ENCODE measurements at places on chromosomes 16 and 17.
A peak's percentile ranks its signal among the peaks of the same experiment; 100 is the strongest.

DNA sequence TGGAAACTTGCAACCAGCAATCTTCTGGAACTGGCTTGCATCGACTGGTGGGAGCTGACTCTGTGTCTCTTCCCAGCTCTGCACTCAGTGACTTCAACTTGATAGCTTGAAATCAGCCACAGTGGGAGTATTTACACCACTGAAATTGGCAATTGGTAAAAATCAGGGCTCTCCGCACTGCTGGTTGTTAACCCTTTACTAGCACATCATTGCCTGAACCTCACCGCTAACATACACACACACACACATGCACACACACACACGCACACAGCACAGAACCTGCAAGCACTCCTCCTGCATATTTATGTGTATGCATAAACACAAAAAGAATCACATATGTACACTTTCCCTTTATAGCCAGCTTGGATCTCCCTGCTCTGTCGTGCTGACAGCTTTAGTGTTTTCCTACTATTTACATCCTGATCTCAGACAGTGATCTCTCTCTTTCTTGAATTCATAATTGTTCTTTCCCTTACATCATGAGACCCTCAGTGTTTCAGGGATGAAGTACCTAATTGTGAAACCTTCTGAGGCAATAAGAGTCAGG lies 7.9 kb upstream of the TMIGD1 start:
- no peak for DNase-seq

DNA sequence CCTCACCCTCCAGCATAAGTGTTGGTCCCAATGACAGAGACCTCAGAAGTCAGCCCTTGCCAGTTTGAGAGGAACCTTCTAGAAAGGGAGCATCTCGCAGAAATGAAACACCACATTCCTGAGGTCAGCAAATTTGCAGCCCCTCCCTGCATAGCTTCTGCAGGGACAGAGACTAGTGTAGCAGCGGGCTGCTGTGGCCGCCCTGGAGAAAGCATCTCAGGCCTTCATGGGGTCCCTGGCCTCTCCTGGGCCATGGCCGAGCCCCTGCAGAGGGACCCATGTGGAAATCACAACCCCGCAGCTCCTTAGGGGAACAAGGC lies 11.4 kb downstream of the HS3ST6 start:
- no peak for DNase-seq

- peak; percentile 19 for DNase-seq
Observed at GRCh38 chr17:55265311-55266021, 706 bp downstream of the HLF start.

DNA sequence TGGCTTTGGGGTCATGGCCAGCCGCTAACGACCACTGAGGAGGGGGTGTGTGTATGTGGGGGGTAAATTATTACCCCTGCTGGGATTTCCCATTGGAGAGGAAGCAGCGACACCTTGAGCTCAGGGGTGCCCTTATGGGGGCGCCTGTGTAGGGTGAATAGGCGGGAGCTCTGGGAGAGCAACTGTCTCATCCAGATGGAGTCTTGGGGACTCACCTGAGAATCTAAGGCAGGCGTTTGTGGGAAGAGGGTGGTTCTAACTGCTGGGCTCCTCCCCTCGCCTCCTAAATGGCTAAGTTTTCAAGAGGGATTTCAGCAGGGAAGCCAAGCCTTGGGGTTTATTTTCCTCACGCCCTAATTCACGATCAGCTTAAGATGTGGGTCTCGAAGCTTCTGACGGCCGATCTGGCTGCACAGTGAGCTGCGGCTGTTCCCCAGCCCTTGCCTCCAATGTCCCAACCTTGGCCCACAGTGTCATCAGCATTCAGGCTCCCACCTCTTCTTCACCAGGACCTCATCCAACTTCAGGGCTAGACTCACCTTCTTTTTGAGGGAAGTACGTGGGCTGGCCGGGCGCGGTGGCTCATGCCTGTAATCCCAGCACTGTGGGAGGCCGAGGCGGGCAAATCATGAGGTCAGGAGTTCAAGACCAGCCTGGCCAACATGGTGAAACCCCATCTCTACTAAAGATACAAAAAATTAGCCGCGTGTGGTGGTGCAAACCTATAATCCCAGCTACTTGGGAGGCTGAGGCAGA lies 136.9 kb upstream of the EEF2KMT start:
- no peak for DNase-seq

DNA sequence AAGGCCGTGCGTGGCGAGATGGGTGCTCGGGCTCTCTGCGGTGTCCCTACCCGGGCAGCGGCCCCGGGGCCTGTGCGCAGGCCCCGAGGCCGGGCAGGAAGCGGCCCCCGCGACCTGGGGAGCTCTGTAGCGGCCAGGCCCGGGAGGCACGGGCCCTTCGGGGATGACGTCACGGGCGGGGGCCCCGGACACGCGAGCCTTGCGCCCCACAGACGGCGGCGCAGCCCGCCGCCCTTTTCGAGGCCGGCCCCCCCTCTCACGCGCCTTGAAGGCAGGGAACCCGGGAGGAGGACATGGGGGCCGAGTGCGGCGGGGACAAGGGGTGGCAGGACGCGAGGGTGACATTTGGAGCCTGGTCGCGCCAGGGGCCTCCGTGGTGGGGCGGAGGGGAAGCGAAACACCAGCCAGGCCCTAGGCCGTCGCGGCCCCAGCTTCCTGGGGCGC lies 1.1 kb downstream of the RAI1 start:
- DNase-seq = peak; percentile 57

- no peak for DNase-seq
Observed at GRCh38 chr17:81272616-81273015, 22.5 kb downstream of the SLC38A10 start.

- DNase-seq = no peak
Observed at GRCh38 chr17:27442702-27443101, 13.5 kb upstream of the KSR1 start.

DNA sequence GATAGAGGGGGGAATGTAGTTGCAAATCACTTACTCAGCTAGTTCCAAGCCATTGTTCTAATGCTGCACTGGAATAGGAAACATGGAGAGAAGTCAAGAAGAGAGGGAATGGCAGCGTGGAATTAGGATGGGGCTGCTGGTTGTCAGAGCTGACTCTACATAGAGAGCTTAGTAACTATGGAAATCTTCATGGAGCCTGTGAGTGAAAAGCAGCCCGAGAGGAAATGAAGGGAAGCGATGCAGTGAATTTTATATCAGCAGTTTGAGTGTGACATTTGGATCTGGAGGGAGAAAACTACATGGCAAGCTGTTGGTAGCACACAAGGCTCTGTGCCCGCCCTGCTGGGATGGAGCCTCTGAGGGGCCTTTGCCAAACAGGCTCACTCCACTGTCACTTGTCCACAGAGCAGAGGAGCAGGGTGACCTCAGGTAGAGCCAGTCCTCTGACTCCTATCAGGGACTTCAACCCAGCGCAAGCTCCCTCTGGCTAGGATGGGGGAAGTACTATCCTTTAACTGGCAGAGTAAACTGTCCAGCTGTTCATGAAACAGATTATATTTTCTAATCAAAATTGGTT lies 27.9 kb upstream of the PMFBP1 start:
- no peak for DNase-seq

GRCh38 chr17:33981711-33982601 lies 273.1 kb upstream of the CCL2 start:
- no peak for DNase-seq

DNA sequence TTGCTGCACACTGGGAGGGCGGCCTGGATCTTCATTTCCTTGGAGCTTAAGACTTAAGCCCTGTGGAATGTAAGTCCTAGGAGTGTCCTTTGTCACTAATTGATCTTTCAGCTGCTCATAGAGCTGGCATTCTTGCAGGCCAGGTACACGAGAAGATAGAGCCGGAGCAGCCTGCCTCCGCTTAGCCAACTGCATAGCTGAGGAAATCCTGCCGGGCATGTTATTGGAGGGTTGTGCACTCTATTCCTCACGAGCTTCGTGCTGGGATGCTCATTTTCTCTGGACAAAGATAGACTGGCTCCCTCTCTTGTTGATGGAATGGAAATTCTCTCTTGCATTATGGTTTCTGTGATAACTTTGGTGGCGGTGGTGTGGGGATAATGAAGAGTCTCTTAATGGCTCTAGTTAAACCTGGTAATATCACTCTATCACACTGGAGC lies 76.9 kb downstream of the RPA1 start:
- no peak for DNase-seq

GRCh38 chr17:66348584-66349165 lies 46.3 kb downstream of the PRKCA start:
- DNase-seq = no peak

GRCh38 chr17:31488982-31489294 lies 97.5 kb downstream of the RAB11FIP4 start:
- DNase-seq = no peak

GRCh38 chr16:78216166-78216745 lies 116.8 kb downstream of the WWOX start:
- no peak for DNase-seq

- no peak for DNase-seq
Observed at GRCh38 chr17:83186226-83186625, 106.8 kb downstream of the METRNL start.

DNA sequence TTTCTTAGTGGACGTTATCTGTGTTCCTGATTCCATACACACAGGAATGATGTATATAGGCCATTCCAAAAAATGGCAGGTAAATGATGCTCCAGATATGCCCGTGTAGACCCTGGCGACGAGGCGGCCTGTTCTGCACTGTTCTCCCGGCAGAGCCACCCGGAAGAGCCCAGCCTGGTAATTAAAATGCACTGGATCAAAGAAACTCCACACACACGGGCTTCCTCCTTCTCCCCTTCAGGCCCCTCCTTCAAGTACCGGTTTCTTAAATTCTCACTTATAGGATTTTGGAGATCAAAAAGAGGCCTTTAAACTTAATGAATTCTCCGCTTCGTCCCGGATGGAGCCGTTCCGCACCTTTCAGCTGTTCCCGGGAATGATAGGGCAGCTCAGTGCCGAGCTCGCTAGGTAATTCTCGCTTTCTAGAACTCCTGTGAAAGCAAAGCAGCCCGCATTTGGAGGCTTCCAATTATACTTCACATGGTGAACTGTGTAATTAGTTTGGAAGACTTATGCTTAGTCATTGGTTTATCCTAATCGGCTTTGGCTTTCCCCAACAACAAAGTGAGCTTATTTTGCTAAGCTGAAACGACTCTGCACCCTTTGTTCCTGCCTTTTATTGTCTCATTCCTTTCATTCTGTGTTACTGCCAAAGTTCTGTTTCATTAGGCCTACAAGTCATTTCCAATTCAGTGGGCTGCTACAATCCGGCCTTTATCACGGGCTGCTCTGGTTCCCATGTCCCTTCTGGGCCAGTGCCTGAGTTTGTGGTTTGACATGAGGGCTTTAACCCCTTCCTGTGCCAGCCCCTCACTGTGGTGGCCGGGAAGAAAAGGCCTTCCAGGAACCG lies 150.0 kb downstream of the MSI2 start:
- no peak for DNase-seq

DNA sequence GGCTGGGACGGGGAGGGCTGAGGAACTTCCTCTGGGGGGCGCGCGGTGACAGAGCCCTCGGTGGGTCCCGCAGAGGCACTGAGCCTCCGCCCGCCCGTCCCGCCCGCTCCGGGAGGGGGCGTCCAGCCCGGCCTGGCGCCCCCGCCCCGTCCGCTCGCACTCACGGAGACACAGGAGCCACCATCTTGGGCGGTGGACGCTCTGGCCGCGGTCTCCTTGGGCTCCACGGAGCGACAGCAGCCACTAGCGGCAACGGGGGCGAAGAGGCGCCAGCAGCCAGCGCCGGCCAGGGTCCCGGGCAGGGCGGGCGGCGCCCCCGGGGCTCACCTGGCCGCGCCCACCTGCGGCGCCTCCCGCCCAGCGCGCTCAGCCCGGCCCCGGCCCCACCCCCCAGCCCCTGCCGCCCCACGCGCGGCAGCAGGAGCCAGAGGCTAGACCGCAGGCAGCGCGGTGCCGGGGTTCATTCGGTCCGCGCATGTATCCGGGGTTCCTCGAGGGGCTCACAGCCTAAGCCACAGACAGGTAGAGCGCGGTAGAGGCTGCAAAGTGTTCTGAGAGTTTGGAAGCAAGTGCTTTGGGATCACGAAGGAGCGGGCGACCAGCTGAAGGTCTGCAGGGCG lies at the start of gene C17orf113:
Gene C17orf113 (minus strand): TSS at position 209 of the 620 bp plus-strand sequence. CDS start 7,225 bp downstream, outside the sequence.
- peak; percentile 54 for DNase-seq

DNA sequence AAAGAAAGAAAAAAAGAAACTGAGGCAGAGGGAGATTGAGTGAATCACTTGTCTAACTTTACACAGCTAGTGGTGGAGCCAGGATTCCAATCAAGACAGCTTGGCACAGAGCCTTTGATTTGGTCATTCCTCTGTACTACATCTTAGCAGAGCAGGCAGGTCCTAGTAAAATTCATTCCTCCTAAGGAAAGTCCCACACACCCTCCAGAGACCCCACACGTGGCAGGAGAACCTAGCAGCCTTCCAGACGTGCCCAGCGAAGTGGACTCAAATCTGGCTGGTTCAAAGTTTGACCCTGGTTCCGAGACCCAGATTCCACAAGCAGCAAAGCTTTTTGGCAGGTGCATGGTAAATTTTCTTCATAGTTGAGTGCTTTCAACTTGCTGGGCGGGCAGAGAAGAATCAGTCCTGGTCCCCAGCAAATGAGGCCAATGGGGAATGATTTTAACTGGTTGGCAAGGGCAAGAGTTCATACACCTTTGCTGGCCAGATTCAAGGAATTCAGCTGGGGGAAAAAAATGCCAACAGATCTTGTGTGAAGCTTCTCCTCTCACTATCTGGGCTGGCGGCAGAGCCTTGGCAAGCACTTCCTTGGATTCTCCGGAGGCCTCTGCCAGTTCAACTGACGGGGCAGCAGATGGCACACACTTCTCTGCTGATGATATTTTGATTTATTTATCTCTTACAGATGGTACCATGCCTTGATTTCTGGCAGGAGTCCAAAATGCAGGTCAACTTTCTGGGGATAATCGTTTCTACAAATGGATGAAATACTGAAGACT lies 82.4 kb downstream of the GSG1L start:
- DNase-seq = no peak

- peak; percentile 32 for DNase-seq
Observed at GRCh38 chr17:50146230-50146926, 4.1 kb downstream of the PPP1R9B start.

DNA sequence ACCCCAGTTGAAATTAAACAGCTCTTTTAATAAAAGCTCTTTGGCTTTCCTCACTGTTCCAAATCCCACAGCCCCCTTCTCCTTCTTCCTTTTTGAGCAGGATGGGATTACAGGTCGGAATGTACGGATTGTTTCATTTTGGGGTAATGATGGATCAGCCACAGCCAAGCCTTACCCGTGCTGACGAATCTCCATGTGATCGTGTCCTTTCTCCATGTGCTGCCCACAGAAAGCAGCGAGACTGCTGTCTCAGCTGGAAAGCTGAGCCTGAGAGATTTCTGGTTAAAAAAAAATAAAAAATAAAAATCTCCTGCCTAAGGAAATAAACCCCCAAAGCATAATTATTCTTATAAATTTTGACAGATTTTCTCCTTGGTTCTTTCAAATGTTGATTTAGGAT lies 276.6 kb downstream of the CPPED1 start:
- no peak for DNase-seq

GRCh38 chr17:78589885-78590284 lies 12.7 kb upstream of the DNAH17 start:
- DNase-seq = no peak

GRCh38 chr17:63928172-63928666 lies 3.9 kb downstream of the CD79B start:
- no peak for DNase-seq

GRCh38 chr17:21678393-21679081 lies 13.8 kb upstream of the KCNJ18 start:
- no peak for DNase-seq

Measured in CD4-positive, alpha-beta T cell treated with Interleukin-6 for 4 hours (primary cell).